NCI-H446 (cell line): ENCODE measurements at places on chromosomes 2 and 18.

GRCh38 chr2:171505374-171505773 lies 16.9 kb upstream of the CYBRD1 start:
- no peak for DNase-seq

DNA sequence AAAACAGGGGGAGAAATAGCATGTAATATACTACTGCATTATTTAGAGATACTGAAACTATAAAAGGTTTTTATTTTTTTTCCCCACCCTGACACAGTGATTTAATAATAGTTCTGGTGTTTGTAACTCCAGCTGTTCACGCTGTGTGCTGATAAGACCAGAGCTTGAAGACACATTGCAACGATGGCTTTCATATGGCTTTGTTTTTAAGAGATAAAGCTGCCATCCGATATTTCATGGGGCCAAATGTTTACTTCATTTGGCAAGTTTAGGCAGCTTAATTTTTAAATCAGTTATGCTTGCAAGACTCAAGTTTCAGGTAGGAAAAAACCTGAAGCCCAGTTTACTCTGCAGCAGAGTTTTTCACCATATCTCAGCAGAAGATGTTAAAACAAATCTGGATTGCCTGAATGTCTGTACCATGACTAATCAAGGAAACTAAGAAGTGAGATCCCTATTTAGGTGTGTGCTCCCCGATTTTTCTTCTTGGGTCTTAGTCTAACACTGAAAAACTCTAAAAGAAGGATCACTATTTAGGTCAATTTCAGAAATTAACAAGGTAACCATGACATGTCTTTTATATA lies 508.6 kb downstream of the PARD3B start:
- no peak for DNase-seq

GRCh38 chr2:139529080-139529479 lies 748.9 kb upstream of the NXPH2 start:
- peak; percentile 21 for DNase-seq

- DNase-seq, result no peak
These were observed 2.1 kb downstream of the DSEL start for GRCh38 chr18:67514465-67514864.

DNA sequence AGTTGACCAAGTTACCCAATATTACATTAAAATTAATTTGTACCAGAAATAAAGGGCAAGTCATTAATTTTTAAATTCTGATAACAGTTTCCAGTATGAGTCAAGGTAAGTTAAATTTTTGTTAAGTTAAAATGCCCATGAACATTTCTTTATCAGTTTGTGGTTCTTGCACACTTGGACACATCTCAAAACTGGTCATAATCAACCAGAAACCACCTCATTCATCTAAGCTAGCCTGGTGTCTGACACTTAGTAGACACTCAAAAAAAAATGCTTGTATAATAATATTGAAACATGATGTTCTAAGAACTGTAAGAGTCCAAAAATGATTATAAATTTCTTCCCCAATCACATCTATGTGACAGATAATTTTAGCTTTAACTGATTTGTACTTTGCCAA lies 62.4 kb downstream of the SATB2 start:
- DNase-seq, result no peak

DNA sequence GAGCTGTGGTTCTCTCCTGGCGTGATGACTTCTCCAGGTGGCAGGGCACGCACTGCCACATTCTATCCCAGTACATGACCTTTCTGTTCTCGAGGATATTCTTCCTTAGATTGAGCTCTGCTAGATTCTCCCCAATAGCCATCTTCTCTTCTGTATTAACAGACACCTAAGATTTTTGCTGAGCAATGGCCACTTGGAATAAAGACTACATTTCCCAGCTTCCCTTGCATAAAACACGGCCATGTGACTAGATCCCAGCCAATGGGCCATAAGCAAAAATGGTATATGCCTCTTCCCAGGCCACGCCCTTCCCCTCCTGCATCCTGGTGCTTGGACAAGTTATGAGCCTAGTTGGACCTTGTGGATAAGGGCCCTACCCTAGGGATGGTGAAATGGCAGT lies 82.1 kb downstream of the EIF2AK3 start:
- DNase-seq, result peak; percentile 63

DNA sequence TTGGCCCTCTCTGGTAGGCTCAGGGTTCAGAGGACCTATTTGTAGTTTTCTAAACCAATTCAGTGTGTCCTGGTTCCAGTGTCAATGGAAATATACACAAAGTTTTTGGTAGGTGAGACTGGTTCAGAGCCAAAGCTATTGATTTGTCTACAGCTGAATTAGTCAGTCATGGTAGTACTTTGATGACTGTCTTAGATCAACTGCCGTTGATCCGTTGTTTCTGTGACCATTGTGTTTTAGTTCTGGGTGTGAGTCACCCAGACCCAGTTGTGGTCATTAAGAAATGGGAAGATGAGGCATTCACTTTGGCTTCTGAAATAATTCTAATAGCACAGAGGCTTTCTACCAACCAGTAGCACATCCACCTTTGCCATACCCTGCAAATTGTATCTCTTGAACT lies 16.0 kb upstream of the RPE start:
- DNase-seq, result no peak

DNA sequence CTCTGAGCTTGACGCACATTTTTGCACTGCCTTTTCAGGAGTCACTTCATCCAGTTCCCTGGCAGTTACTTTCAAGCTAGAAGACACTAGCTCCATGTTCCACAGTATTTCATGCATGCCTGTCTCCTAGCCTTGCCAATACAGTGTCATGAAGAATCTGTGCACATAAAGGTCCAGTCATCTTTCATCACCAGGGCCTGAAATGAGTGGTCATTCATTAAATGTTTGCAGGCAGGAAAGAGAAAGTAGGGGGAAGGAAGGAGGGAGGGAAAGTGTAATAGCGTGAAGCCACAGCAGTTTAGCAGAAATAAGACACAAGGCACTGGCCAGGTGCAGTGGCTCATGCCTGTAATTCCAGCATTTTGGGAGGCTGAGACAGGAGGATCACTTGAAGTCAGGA lies 92.4 kb upstream of the COPS8 start:
- DNase-seq, result no peak

DNA sequence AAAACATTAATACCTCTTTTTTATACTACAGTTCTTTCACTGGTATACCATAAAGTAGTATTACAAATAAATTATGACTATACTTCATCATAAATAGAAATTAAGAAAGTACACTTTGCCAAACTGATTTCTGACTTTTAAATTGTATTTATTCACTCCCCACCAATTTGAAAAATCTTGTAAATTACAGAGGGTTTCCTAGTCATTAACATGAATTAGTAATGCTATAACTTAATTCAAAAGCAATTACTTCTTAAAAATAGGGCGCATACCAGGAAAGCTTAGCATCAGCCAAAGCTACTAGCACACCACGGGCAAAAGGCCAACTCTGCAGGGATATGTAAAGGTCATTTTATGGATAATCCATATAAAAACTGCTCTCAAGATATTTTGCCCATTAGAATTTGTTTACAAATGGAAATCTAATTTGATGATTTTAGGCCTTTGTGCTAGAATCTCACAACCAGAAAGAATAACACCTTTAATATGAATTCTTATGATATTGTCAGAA lies 142.3 kb downstream of the PIGN start:
- DNase-seq, result peak; percentile 17

- no peak for DNase-seq
These were observed 73.4 kb downstream of the SOCS6 start for GRCh38 chr18:70362258-70362657.

DNA sequence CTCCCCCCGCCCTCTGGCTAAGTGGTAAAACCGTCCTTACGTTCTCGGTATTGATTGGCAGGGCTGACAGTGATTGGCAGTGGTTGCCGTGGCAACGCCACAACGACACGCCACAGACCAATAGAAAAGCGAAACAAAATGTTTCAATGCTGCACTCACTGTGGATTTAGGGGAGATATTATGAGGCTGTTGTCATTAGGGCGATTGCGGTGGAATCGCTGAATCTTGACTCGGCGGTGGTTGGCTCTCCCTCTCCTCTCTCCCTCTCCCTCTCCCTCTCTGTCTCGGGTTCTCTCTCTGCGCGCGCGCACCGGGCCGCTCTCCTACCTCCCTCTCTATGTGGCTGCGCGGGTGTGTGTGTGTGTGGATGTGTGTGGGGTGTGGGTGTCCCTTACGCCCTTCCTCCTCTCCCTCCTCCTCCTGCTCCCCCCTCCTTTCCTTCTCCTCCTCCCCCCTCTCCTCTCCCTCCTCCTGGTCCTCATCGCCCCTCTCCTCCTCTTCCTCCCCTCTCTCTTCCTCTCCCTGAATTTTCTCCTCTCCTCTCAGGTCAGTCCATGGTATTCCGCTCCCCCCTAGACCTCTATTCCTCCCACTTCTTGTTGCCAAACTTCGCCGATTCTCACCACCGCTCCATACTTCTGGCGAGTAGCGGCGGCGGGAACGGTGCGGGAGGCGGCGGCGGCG lies at the start of gene SIX3:
Gene SIX3, plus strand, starts transcription at position 152 of the 684 bp plus-strand sequence. Its CDS starts 403 bp downstream, at position 555.
- no peak for DNase-seq

GRCh38 chr2:72754628-72755320 lies 71.1 kb downstream of the EXOC6B start:
- no peak for DNase-seq

DNA sequence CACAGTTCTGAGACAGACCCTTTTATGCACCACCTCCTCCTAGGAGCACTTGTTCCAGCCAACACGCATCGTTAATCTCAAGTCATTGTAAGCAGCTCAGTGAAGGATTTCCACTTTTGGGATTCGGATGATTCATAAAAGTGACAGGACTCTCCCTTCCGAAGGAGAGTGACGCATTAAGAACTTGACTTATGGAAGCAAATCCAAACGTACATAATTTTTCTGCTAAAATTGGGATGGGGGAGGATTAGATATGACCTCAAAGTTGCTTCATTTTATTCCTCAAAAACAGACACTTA lies 165.7 kb downstream of the TWIST2 start:
- DNase-seq, result no peak

DNA sequence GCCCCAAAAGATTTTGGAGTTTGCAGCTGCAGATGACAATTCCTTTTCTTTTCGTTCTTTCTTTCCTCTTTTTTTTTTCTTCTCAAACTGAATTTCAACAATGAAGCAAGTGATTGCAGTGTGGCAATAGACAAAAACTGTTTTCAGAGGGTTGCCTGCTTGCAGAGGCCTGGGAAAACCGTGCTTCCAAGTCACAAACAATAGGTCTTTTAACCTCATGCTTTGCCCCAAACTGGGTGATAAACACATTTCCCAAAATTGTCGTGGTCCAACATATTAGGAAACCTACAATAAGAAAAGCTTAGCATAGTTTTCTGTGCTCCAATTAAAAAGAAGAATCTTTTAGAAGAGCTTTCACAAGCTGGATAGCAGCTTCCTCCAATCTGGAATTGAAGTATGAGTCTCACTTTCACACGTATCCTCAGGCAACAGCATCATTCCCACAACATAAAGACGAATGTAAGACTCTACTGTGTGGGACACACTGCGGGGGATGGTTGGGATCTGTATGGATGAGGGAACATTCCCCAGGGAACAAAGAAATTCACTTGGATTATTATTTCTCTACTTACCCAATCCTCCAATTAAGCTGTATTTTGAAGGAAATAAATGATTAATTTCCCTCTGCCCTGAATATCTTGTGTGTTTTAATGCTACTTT lies 656.1 kb downstream of the RNF144A start:
- DNase-seq, result no peak

DNA sequence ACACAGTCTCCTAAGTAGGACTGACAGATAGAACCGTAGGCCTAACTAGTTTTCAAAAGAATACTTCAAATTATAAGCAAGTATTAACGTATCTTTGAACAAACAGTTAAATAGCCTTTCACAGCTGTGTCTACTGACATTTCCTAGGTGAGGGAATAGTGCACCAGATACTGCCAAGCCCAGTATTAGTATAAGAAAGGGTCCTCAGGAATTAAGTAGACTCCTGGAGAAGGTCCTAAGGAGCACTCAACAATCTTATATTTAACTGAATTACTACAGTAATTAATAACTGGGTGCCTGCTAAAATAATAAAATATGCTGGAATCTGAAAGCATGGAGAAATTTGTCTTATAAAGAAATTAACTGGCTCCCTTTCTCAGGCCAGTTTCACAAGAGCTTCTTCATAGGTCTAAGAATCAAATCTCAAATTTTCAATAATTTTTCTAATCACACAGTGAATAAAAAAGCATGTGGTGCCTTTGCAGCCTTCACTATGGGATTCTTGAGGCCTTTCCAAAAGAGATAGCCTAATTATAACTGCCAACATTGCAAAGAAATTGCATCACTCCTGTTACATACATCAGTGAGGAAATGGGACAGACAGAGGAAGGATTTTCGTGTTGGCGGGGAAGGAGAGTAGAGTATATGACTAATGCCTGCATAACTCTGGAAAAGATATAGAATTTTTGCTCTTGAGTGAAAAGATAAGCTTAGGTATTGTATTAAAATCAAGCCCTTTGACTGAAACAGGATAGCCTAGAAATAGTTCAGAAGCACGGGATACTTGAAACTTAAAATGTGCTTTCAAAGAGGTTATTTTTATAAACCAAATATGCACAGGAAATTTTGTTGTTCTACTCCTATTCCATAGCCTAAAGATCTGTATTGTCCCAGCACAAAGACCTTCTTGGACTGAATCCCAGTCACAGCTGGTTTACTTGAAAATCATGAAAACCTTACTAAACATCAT lies 228.6 kb upstream of the STK17B start:
- DNase-seq, result no peak

DNA sequence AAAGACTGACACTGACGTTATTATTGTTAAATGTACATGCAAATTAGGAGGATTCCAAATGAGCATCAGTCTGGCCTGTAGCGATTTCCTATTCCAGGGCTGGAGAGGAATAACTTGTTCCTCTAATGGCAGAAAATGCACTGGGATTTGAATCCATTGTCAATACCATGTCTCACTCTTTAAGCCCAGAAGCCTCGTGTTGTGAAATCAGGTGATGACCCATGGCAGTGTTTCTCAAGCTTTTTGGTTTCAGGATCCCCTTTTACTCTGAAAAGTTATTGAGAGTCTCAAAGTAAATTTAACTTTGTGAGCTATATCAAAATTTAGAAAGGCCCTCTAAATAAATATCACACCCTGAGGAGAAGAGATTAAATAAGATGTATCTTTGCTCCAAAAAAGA lies 279.2 kb downstream of the GALR1 start:
- DNase-seq, result no peak

DNA sequence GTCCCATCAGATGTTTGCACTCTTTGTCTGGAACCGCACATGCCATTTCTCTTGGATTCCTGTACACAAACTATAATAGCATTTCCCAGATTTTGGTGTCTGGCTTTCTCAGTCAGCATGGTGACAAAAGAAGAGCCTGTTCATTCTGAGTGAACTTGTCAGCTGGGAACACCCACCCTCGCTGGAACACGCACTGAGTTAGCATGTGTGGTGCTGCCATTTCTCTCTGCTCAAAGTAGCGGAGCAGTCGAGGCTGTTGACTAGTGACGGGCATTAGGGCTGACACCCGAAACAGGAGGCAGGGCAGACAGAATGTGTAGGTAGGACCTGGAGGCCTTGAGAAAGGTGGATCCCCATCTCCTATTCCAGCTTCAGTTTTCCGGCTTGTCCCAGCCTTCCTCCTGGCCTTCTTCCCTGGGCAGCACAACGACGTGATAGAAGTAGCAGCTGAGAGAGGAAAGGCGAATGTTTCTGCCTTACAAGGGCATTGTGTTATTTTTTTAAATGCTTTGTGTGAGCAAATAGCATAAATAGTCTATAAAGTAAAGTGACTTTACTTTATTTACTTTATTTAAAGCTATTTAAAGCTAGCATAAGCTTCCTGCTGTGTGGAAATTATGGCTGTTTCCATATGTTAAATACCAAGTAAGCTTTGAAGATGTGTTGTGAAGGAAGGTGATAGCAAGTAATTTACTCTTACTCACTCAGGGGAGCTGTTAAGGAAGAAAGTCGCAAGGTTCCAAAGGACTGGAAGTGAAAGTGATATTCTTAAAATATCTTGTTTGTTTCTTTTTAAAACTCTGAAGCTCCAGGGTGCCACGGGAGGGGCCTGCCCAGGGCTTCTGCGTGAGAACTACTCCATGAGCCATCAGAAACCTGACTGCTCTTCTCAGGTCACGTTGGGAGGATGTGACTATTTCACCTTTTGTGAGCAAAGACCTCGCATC lies 272.6 kb downstream of the NEDD4L start:
- no peak for DNase-seq
